A549 treated with ZK216348 at 1 μM for 4 hours (cell line): ENCODE measurements at places on chromosomes 11 and 22. TPM values are rescaled to one million over a fixed set of nuclear protein-coding genes. Genes with fewer than 3 reads are reported as not detected.

Gene PANX2
- 3.7 to 7.7 TPM (median 7.1 TPM) in 5 replicates for total RNA-seq

Gene NPTXR
- 8.3 to 15.1 TPM (median 11.2 TPM) in 5 replicates for total RNA-seq

Gene PTPRCAP
- 0.22 to 0.62 TPM in 2 of 5 replicates, not detected in the others for total RNA-seq

Gene KIF18A
- total RNA-seq, result 10.8 to 20.0 TPM (median 15.3 TPM) in 5 replicates

Gene SPON1
- not detected in 5 replicates for total RNA-seq

Gene CRYAB
- 6.4 to 15.9 TPM (median 9.5 TPM) in 5 replicates for total RNA-seq

Gene KCTD14
- 1.3 to 2.1 TPM (median 1.7 TPM) in 5 replicates for total RNA-seq

Gene CASP5
- not detected in 5 replicates for total RNA-seq

Gene DUSP8
- 0.88 to 1.6 TPM (median 1.0 TPM) in 5 replicates for total RNA-seq

Gene PNPLA2
- 26.3 to 59.2 TPM (median 52.4 TPM) in 5 replicates for total RNA-seq

Gene APOL5
- total RNA-seq, result not detected in 5 replicates

Gene DDI1
- total RNA-seq, result not detected in 5 replicates

Gene ADM2
- total RNA-seq, result 0.27 to 0.84 TPM (median 0.69 TPM) in 5 replicates

Gene VPS37C
- 15.7 to 19.2 TPM (median 18.7 TPM) in 5 replicates for total RNA-seq
